ENCODE measurements at places on chromosomes 4 and X.

DNA sequence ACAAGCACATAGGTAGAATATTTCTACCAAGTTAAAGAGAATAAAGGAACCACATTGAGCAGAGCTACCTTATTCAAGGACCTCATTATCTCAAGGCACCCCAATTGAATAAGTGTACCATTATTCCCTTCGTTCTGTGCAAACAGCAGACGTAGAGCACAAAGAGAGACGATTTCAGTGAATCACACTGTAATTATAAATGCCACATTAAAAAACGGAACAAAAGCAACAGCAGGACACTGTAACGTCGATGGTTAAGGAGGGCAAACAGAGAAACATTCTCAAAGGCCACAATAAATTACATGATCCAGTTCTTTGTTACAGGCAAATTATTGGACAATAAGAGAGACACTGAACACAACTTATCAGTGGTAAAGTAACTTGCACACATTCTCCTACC lies 644.1 kb upstream of the TENM3 start:
- DNase-seq = no peak

DNA sequence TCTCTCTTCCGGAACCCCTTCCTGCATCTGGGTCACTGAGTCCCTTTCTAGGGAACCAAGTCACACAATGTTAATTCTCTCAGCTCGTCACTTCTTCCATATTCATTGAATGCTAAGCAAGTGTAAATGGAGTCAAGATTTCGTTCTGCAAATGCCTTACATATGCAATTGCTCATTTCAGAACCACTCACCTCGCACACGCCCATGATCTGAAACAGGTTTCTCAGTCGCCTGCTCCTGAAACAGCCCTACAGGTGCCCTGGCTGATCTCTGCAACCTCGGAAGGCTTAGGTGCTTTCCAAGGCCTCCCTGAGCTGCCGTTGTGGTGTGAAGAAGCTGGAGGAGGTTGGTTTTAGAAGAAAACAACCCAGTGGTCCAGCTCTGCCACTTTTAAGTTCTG lies 100.8 kb upstream of the MSX1 start:
- DNase-seq = no peak

DNA sequence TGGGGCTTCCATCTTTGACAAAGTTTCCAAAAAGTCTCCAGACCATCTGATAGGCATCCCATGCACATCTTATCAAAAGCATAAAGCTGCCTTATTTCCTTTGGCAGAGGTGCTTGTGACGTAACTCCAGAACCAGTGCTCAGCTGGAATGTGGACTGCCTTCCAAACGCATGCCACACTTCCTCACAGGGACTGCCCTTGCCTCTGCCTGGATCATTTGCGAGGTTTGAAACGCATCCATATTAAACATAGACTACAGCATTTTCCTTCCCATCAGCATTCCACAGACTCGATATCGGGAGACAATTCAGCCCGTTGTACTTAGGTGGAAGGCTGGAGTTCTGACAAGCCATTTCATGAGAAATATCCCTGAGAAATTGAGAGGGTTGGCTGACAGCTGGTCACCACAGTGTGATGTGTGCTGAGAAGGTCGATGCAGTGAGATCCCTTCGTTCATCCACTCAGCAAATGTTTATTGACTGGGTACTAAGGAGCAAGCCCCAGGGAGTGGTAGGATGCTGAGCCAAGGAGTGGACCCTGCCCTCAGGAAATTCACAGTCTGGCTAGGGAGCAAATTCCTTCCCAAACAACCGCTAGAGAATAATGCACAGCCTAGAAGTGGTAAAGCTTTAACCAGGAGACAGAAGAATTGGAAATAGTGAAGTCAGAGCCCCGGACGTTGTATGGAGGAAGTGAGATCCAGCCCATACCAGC lies 376.0 kb downstream of the BCOR start:
- DNase-seq = no peak

DNA sequence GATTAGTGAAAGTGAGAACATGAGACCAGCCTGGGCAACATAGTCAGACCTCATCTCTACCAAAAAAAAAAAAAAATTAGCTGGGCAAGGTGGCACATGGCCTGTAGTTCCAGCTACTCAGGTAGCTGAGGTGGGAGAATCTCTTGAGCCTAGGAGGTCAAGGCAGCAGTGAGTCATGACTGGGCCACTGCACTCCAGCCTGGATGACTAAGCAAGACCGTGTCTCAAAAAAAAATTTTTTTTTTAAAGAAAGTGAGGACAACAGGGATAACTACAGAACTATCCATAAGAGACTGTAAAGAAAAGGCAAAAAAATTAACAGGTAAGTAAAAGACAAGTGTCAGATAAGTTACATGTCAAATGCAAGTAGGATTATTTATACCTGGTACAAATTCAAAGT lies 13.5 kb upstream of the SPP1 start:
- DNase-seq = no peak

DNA sequence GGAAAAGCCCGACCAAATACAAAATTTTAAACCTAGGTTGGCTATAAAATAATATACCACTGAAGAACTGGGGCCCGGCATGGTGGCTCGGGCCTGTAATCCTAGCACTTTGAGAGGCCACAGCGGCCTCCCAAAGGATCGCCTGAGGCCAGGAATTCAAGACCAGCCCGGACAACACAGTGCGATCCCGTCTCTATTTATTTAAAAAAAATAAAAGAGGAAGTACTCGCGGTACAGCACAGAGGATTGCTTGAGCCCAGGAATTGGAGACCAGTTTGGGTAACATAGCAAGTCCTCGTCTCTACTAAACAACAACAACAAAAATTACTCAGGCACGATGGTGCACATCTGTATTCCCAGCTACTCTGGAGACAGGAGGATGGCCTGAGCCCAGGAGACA lies 44.8 kb upstream of the CDKN2AIP start:
- no peak for DNase-seq

DNA sequence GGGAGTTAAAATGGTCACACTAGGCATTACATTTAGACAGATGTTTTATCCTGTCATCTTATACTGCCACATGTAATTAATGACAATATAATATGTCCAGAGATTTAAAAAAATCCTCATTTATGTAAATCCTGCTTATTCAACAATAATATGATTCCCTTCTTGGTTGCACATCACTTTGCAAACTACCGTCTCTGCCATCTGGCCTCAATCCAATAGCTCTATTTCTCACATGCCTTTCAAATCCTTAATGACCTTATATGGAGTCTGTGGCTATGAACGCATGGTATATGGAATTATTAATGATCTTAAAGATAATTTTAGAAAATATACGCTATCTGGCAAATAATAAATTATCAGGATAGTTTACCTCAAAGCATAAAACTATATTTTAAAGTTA lies 144.5 kb downstream of the NPNT start:
- no peak for DNase-seq

- DNase-seq = no peak
Measured at GRCh38 chr4:48661391-48661790, 118.7 kb downstream of the FRYL start.

DNA sequence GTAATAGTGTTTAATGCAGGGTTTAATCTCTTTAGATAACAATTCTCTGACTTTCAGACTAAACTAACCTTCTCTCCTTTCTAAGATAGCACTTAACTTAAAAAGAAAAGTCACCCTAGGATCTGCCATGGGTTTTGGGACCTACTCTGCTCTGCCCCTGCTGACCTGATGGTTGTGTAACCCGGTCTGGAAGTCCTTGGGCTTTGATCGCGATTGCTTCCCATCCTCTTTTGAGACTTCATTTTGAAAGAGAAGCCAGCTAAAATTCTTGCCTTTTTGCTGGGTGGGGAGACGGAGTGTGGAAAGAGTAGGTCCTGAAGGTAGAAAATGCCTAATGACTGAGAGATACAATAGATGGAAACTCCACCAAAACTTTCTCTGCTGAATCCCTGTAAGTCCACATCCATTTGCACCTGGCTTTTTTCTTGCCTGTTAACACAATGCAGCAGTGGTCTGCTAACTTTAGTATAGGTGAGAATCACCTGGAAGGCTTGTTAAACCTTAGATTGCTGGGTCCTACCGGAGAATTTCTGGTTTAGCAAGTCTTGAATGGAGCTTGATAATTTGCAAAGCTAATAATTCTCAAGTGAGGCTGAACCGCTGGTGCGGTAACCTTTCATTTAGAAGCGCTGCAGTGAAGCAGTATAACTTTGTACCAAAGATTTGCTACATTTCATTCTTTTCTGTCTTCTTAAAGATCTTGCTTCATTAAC lies 45.6 kb upstream of the CCSER1 start:
- DNase-seq = no peak

DNA sequence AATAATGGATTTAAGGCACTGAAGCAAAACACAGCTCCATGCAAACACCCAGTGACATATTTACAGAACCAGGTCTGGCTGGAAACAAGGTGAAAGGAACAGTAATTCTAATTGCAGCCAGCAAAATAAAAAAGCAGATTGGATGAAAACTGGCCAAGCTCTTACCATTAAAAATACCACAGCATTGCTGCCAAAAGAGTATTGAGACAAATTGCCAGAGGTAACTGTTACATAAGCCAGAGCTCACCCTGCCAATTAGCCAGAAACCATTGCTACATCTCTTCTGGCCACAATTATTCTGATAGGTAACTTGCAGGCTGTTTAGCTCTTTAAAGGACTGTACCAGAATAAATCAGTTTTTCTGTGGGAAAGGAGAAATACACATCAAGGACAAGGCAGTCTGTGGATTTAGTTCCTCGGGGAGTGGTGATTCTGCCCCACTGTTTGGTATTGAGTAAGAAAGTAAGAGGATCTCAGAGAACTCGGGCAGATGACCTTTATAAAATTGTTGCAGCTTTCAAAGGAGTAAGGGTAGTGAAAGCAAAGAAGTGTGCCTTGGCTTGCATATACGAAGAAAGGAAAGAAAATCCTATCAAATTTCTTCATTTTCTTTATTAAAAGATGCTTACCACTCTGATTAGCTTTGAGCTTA lies 369.5 kb downstream of the PPP3CA start:
- no peak for DNase-seq

DNA sequence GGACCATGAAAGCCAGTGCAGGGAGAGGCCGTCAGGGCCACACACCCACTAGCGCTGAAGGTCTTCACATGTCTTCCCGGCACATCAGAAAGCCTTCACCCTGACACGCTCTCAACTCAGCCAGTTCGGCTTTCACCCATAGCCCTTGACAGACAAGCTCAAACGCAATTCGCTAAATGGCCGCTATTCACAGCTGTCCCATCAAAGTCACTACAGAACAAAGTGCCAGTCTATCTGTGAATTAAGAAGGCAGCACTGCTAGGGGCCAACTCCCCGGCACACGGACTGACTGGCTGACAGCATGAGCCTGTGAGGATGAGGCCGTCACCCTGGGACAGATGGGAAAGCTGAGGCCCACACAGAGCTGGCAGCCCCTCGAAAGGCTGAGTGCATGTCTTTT lies 45.7 kb downstream of the ACOX3 start:
- DNase-seq = no peak

- DNase-seq = peak; percentile 24
Measured at GRCh38 chr4:23135792-23136645, 443.3 kb downstream of the GBA3 start.

GRCh38 chr4:33160126-33160525 lies 2440.0 kb downstream of the PCDH7 start:
- no peak for DNase-seq

DNA sequence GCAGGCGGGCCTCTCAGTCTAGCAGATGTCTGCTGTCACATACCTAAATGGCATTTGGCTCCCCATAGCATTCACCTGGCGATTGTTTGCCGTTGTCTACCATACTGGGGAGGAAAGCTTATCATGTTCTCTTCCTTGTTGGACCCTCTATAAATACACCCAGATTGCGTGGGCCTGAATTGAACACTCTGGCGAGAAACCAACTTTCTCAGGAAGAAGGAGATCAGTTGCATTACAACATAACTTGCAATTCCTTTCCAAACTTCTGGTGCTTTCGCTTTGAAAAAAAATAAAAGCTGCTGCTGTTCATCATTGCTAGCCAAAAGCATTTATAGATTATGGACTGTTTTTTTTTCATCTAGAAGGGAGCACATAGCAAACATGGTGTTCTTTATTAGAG lies 230.0 kb upstream of the GPC4 start:
- no peak for DNase-seq

GRCh38 chrX:34886011-34886410 lies 56.6 kb upstream of the FAM47B start:
- peak; percentile 17 for DNase-seq

- DNase-seq = no peak
Measured at GRCh38 chr4:36209941-36210649, 34.2 kb downstream of the ARAP2 start.

GRCh38 chr4:79798047-79798446 lies 275.0 kb downstream of the ANTXR2 start:
- no peak for DNase-seq

DNA sequence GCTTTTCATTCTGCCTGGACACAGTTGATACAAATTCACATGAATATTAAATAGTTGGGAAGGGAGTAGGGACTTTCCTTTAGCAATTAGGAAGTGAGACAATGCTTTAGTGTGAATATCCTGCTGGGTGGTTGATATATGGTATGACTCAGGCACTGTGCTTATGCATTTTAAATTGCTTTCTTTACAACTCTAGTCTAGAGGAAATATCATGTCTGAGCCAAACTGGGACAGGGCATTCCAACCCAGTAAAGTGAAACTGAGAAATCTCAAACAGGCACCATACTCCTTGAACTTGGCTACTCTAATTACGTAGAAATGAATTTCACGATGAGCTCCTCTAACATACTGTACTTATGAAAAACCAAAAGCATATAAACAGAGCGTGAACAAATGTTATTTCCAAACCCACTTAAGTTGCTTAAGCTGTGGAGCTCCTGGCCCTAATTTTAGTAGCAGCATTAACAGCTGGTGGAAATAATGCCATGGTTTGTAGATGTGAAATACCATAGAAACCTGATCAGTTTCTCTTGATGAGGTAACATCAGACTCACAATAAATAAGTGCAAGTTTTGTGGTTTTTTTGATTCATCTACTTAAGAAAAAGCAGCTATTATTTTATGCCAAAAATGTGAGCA lies 242.9 kb upstream of the GK2 start:
- DNase-seq = no peak

GRCh38 chr4:37465296-37465695 lies 220.8 kb downstream of the NWD2 start:
- DNase-seq = no peak

DNA sequence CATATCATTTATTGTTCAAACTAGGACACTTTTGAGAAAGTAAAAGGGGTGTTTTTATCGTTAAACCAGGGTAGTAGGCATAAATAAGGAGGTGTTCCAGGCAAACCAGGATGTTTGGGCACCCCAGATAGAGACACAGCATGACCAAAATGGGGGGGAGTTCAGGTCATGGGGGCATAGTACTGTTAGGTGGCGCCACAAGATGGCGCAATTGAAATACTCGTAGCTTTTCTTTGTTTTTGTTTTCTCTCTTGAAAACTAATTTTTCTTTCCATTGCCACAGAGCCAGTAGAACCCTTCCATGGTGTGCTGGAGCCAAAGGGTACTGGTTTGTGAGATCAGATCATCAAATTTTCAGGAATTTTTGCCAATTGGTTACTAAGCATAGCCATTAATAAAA lies 283.4 kb downstream of the BCOR start:
- peak; percentile 26 for DNase-seq

GRCh38 chr4:20281453-20281852 lies 29.7 kb downstream of the SLIT2 start:
- no peak for DNase-seq

Measured in colonic mucosa (tissue), 4 donors.